ENCODE measurements at places on chromosomes 7 and 10.

DNA sequence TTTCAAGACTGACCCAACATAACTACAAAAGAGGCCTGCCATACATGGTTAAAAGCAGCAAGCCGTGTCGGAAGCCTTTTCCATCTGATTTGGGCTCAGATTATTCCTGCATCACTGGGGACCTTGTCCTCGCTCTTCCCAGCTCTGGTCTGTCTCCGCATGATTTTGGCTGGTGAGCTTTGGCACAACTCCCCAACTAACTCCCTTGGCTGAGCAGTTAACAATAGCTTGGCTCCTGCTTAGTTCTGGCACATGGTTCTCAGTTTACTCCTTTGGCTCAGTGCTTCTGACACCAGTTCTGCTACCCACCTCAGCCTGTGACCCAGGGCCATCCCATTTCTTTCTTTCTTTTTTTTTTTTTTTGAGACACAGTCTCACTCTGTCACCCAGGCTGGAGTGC is 17.0 kb downstream of the AGK start:
- DNase-seq: no peak

DNA sequence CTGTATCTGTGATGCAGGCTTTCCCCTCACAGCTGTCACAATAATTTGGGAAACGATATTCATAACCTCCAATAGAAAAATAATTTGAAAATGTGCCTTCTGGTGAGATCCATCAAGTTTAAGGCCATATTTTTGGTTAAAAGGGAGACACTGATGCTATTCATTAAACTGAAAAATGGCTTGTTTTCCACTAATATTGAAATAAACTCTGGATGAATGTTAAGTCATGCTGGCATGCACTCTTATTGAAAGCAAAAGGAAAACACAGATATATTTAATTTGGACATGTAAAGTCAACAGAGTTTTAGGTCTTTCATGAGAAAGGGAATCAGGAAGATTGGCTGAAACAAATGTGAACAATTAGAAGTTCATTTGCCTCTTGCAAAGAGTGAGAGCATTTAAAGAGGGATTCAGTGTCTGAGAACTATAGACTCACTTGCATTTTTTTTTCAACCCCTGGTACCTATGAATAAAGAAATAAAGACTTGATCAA is 879.2 kb downstream of the LRMDA start:
- no peak for DNase-seq

GRCh38 chr7:78702770-78703169 is 750.7 kb downstream of the MAGI2 start:
- no peak for DNase-seq

DNA sequence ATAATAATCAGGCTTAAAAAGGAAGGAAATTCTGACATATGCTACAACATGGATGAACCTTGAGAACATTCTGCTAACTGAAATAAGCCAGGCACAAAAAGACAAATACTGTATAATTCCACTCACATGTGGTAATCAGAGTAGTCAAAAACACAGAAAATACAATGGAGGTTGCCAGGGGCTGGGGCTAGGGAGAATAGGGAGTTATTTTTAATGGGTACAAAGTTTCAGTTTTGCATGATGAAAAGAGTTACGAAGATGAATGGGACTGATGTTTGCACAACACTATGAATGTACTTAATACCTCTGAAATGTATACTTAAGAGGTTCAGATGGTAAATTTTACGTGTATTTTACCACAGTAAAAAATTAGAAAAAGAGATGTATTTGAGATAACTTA is 145.6 kb downstream of the DOCK4 start:
- DNase-seq: no peak

DNA sequence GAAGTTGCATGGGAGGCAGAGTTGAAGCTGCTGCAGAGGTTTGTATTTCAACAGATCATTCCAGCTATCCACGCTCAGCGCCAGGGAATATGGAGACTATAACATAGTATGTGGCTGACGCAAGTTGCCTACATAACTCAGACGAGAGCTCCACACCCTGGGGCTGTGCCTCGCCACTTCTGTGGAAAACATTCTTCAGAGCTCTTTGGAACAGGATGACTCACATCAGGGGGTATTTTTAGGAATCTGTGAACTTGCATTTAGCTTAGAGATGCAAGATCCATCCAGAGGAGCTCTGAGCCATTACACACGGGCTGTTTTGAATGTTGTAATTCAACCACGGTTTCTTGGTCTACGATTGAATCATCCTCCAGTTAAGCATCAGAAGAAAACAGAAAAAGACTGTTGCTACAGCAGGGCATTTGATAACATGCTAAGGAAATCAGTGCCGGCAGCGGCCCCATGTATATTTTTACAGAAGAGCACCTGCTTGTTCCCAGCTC is 481.5 kb upstream of the AKR1E2 start:
- no peak for DNase-seq

- no peak for DNase-seq
Observed at GRCh38 chr10:119705434-119705831, 20.4 kb upstream of the INPP5F start.

GRCh38 chr7:131618391-131618790 is 62.0 kb upstream of the PODXL start:
- DNase-seq: no peak

GRCh38 chr10:72612203-72612826 is 13.6 kb downstream of the MICU1 start:
- no peak for DNase-seq

- no peak for DNase-seq
Observed at GRCh38 chr7:20330239-20330927, at the start of gene ITGB8. Gene ITGB8, plus strand, starts transcription at chr7:20330900. Its CDS starts 907 bp downstream, at chr7:20331807.
